ENCODE measurements at places on chromosomes 2 and 18. TPM values are rescaled to one million over a fixed set of nuclear protein-coding genes. Genes with fewer than 3 reads are reported as not detected.

SLC11A1 gene
- 3.0 TPM for total RNA-seq

DNA sequence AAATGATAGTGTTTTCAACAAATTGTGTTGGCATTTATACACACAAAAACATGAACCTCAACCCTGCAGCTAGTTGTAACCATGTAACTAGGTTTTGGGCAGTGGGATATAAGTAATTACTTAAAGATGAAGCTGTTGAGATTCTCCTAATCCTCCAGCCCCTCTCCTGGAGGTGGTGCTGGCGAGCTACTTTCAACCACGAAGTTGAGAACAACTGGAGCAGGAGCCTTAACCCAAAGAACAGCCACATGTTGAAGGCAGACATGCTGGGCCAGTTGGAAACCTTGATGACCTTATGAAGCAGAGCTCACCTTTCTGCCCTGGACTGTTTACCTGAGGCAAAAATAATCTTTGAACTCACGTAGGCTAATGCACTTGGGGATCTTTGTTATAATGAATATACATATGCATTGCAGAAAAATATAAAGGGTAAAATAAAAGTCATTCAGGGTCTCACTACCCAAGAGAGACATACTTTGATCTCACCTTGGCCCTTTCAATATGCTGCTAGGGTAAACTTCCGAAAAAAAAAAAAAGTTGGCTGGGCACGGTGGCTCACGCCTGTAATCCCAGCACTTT lies 89.6 kb upstream of the NPAS2 start:
- peak; percentile 53 for DNase-seq

- DNase-seq, result no peak
Measured at GRCh38 chr2:44680424-44680971, 261.0 kb upstream of the SIX3 start.

- no peak for DNase-seq
Measured at GRCh38 chr2:151886241-151886640, 58.0 kb upstream of the ARL5A start.

DNA sequence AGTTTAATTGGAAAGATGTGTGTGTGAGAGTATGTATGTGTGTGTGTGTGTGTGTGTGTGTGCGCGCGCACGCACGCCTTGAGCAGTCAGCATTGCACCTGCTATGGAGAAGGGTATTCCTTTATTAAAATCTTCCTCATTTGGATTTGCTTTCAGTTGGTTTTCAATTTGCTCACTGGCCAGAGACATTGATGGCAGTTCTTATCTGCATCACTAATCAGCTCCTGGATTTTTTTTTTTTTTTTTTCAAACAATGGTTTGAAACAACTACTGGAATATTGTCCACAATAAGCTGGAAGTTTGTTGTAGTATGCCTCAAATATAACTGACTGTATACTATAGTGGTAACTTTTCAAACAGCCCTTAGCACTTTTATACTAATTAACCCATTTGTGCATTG lies 48.0 kb downstream of the FEZ2 start:
- no peak for DNase-seq

NEB gene
- 0.51 TPM for total RNA-seq

GRCh38 chr2:60555066-60555782 lies 1.8 kb upstream of the BCL11A start:
- DNase-seq, result peak; percentile 51

- DNase-seq, result no peak
Measured at GRCh38 chr18:69432847-69433246, 32.2 kb downstream of the DOK6 start.

GRCh38 chr2:173755798-173756197 lies 209.4 kb downstream of the SP3 start:
- DNase-seq, result no peak

DNA sequence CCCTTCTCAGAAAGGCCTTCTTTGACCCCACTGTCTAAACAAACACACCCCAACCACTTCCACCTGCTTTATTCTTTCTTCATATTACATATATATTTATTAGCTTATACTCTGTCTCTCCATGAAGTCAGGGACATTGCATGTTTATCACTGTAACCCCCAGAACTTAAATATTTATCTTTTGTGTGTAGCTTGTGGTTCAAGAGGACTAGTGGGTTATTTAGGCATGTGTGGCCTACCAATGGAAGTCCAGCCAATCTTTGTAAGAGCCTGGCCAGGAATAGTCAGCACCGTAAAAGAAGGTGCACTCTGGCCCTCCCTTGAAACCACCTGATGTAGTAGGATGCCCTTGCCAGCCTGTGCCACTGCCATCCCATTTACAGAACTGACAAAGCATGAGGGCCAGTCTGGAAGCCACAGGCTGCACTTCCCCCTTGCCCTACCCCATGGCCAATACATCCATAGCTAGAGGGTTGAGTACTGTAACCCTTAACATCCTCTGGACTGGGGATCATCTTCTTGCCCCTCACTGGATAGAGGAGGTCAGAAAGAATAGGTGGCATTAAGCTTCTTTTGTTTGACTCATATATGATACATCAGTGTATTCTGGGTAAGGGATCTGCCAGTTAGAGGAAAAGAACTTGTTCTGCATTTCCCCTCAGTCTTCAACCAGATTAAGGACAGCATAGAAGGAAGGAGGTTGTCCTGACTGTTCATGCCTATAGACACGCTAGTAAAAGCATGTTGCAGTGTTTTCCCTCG lies 4.9 kb downstream of the NEMP2 start:
- DNase-seq, result no peak

DNA sequence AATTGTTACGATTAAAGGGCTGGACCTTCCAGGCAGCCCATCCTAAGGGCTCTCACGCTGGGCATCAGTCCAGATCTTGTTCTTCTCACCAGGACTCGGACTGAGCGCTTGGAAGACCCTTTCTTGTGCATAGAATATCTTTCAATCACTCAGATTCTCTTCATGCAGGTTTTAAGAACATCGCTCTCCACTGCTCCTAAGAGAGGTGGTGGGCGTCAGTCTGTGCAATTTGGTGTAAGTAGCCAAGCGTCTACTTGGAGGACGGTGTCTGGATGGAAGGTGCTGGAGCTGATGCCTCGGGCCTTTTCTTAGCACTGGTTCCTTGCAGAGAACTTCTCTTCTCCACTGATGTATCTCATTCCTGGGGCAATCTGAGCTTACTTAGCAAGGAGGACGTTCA lies 68.7 kb downstream of the ASB1 start:
- DNase-seq, result no peak

GRCh38 chr2:8453904-8454302 lies 228.0 kb upstream of the ID2 start:
- peak; percentile 37 for DNase-seq

- no peak for DNase-seq
Measured at GRCh38 chr2:98037666-98038336, 42.1 kb upstream of the TMEM131 start.

DNA sequence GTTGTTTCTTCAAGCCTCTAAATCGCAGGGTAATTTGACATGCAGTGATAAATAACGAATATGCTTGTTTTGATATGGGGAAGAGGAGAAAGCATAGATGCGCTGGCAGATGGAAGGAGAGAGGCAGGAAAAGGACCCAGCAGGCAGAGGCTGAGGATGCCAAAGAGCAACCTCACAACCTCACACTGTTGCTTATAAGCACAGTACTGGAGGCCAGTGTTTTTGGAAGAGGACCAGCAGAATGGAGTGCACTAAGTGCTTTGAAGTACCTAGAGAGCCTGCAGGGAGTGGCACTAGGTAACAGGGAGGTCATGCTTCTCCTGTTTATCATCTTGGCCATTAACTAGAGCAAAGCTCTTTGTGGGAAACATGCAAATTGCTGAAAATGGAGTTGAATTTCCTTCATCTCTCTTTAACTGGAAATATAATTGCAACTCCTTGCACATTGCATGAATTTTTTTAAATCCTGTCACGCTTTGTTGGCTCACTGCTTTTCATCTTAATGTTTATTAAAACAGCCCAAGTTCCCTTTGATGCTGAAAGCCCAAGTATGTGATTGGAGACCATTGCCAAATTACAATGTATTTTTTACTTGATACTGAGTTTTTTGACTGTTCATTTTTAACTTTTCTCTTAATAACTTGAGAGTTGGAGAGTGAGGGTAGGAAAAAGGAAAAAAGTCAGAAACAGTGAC lies 236.4 kb downstream of the LRRTM1 start:
- DNase-seq, result no peak

DNA sequence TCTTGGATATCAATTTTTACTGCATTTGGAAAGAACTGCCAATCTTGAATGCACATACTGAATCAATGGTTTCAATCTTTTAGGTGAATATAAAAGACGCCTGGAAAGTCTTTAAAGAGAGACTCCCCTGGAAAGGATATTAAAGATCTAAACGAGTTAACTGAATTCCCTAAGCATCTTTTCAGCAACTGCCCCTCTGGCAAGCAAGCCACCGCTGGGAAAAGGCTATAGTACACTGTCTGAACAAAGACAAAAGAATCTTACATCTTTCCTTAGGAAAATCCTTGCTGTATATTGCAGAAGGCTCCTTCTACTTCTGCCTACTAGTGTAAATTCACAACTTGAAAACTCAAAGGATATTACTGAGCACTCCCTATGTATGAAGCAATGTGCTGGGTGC lies 28.0 kb downstream of the MYO5B start:
- DNase-seq, result no peak

GRCh38 chr2:236935083-236935482 lies 150.6 kb upstream of the COPS8 start:
- no peak for DNase-seq

- DNase-seq, result no peak
Measured at GRCh38 chr18:25399554-25399953, 47.6 kb upstream of the ZNF521 start.

GRCh38 chr2:72561621-72562318 lies 264.1 kb downstream of the EXOC6B start:
- DNase-seq, result peak; percentile 39

GRCh38 chr18:46167971-46168370 lies 63.8 kb downstream of the HAUS1 start:
- no peak for DNase-seq

ANKRD53 gene
- not detected for total RNA-seq

PFN4 gene
- not detected for total RNA-seq

- DNase-seq, result no peak
Measured at GRCh38 chr2:99386011-99386410, 48.8 kb downstream of the EIF5B start.

DNA sequence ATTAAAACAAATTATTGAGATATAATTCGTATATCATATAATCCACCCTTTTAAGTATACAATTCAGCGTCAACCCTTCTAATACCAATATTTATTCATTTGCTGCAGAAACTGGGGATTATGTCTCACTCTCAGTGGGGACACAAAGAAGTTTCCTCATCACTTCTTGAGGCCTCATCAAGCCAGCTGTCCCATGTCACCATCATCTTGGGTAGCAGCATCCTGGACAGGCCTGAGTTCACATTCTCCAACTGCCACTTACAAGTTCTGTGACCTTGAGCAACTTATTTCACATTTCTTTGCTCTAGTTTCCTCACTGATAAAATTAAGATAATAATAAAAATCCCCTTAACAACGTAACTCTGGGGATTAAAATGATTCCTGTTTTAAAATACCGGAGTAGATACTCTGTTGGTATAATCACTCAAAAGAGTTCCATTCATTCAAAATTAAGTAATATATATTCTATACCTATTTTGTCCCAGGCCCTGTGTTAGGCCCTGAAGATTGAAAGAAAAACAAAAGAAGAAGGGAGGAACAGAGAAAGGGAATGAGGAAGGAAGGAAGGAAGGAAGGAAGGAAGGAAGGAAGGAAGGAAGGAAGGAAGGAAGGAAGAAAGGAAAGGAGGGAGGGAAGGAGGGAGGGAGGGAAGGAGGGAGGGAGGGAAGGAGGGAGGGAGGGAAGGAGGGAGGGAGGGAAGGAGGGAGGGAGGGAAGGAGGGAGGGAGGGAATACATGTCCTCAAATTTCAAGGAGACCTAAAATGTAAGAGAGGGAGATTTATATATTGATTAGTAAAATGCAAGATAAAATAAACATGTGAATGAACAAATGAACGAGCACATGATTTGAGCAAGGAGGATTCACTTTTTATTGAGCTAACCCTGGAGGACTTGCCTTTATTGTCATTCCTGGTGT lies 42.4 kb downstream of the NCKAP5 start:
- DNase-seq, result no peak

TLX2 gene
- total RNA-seq, result not detected

FHOD3 gene
- 7.8 TPM for total RNA-seq

DNA sequence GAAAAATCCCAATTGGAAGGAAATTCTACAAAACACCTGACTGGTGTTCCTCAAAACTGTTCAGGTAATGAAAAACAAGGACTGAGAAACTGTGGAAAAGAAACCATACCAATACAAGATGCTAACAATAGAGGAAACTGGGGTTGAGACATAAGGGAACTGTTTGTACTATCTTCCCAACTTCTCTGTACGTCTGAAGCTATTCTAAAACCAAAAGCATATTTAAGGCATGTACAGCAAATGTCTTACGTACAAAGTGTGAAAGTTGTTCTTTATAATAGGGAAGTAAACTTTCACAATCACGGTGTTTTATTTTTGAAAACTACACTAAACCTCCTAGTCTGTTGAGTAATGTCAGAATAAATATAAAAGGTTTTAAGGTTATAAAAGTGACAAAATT lies 776.1 kb upstream of the RAB6C start:
- DNase-seq, result no peak

LYG2 gene
- not detected for total RNA-seq

IKZF2 gene
- 0.14 TPM for total RNA-seq

DNA sequence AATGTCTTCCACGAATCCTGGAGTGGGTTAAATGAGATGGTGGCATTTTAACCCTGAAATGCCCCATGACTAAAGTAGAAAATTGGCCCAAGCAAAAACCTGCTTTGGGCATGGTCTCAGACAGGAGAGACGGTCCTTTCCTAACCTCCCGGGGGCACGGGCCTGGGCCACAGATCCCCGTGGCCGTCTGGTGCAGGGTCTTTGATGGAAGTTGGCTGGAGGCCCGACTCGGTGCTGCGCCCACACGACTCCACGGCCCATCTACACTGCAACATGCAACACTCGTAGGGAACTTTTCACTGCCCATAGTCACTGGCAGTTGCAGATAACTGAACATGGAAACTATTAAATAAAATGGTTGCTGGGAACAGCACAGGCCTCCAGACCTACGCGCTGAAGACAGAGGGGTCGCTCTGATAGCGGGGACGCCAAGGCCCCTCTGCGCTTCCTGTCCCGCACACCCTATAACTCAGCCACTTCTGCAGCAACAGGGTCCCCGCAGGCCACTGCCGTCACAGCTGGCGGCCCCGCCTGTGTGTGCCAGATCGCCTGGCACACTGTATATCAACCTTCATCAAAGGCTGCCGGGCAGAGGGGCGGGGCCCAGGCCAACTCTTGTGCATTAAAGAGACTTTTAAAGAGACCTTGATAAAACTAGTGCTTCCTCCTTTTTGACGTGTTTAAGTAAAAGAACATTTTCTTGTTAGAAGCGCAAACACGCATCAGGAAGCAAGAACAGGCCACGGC lies 214.1 kb downstream of the TWIST2 start:
- DNase-seq, result no peak

GRCh38 chr2:3266925-3267867 lies 110.4 kb downstream of the EIPR1 start:
- DNase-seq, result no peak

GRCh38 chr18:75139226-75139911 lies 69.6 kb downstream of the PTGR3 start:
- no peak for DNase-seq

RTKN gene
- 55.6 TPM for total RNA-seq

GAL3ST2 gene
- total RNA-seq, result not detected

MAP4K3 gene
- 54.2 TPM for total RNA-seq

SERPINB13 gene
- total RNA-seq, result not detected

- DNase-seq, result no peak
Measured at GRCh38 chr2:219184121-219184520, 6.0 kb downstream of the RETREG2 start.
